A549 treated with DMSO at 1 μM for 4 hours (cell line): ENCODE measurements at places on chromosomes 12 and 14. TPM values are rescaled to one million over a fixed set of nuclear protein-coding genes. Genes with fewer than 3 reads are reported as not detected.

Gene CLEC9A
- total RNA-seq = not detected in 5 replicates

Gene SELPLG
- 0.94 to 1.3 TPM (median 1.0 TPM) in 5 replicates for total RNA-seq

Gene FGFR1OP2
- total RNA-seq = 25.3 to 33.8 TPM (median 31.5 TPM) in 5 replicates

Gene ABCC9
- total RNA-seq = 0.01 TPM in 2 of 5 replicates, not detected in the others

Gene INHBC
- not detected in 5 replicates for total RNA-seq

Gene PIWIL1
- not detected in 5 replicates for total RNA-seq

Gene MMP17
- total RNA-seq = 10.6 to 15.8 TPM (median 12.6 TPM) in 5 replicates
